ENCODE measurements at places on chromosomes 16 and 17.
A peak's percentile ranks its signal among the peaks of the same experiment; 100 is the strongest.

GRCh38 chr17:65515959-65516948, 45.2 kb downstream of the AXIN2 start:
- no peak for DNase-seq

DNA sequence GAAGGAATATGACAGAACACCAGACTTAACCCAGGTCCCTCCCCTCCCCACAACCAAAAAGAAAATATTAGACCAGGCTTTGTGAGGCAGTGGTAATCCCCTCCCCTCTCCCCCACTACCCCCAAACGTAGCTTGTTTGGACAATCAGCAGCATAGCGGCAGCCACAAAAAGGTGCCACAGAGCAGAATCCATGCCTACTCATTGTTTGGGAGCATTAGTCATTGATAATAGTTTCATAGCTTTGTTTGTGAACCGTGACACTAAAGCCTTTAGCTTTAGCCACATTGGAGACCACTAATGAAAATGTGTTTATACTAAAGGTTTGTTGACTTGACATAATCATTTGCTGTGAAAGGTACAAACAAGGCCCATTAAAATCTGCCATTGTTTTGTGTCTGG, 65.1 kb downstream of the NUP93 start:
- no peak for DNase-seq

DNA sequence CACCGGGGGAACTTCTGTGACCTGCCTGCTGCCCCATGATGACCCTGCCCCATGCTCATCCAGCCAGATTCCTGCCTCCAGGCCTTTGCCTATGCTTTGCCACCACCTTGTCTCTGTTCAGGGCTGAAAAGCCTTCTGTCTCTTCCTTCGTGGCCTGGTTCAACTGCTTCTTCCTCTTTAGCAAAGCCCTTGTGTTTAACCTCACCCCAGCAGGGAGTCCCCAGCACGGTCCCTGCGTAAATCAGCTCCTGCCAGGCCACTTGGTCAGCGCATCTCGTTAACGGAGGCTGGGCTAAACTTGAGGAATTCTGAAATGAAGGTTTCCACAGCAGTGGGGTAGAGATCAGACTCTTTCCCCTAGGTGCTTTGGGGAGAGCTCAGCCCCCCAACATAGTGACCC, 16.1 kb upstream of the KCNJ12 start:
- no peak for DNase-seq

GRCh38 chr16:67841816-67842508, at the start of gene THAP11:
TSS of gene THAP11 (plus strand) at chr16:67842320. CDS start at chr16:67842555, 235 bp downstream.
- peak; percentile 92 for DNase-seq

DNA sequence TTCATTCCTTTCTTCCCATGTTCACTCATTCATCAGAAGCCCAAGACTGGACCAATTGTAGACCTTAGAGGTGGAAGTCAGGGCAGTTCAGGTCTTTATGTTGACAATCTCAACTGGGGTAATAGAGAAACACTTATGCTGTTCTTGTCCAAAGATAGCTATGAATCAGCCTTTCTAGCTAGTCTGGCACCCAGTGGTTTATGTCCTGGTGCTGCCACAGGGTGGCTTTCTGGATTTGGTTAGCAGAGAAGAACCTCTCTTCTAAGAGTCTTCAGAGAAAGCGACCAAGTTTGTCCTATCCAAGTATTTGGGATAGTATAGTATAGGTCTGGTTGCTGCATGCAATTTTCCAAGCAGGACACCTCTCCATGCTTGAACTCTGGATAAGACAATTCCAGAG, 83.3 kb downstream of the NOG start:
- DNase-seq: peak; percentile 69

- no peak for DNase-seq
These were observed 136.5 kb downstream of the CMIP start for GRCh38 chr16:81581107-81581506.

GRCh38 chr16:12178251-12178990, 201.9 kb downstream of the SNX29 start:
- DNase-seq: peak; percentile 69

DNA sequence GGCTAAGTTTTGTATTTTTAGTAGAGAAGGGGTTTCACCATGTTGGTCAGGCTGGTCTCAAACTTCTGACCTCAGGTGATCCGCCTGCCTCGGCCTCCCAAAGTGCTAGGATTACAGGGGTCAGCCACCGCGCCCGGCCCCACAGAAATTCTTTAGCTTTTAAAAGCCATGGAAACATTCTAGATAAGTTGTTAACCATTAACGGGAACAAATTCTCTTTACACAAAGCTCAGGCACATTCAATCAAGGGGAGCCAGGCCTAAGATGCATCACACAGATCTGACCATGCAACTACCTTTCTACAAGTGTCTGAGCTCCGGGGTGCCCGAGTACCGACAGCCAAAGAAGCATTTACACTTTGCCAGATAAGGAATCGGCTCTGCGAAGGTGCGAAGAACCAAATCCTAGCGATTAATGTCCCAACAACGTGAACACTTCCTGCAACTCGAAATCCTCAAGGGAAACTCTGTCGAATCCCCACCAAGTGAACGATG, 1.0 kb downstream of the EMC8 start:
- no peak for DNase-seq

DNA sequence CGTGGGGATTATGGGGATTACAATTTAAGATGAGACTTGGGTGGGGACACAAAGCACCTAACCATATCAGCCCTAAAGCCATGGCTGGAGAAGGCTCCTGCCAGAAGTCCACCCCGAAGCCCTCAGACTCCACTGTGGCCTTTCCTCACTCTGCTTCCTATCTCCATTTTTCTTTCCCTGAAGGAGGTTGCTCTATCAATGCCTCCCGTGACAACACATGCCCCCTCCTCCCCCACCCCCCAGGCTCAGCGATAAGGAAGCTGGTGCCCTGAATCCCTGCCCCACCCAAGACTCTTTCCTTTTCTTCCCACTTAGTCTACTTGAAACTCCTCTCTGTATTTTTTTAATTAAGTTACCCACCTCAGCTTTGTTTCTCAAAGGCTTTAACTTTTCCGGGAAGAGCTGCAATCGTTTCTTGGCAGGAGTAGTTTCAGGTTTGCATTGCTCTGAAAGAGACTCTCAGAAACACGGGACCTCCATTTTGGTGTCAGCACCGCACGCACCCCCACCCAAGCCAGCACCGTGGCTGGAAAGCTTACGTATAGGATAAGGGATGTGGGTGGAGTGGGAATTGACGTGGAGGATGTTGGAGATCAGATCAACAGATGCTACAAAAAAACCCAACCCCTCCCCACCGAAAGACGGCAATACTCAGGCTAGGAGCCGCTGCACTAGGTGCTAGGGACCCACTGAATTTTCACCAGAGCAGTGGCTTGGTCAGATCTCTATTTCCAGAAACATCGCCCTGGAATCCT, 15.2 kb upstream of the CA4 start:
- DNase-seq: peak; percentile 22

DNA sequence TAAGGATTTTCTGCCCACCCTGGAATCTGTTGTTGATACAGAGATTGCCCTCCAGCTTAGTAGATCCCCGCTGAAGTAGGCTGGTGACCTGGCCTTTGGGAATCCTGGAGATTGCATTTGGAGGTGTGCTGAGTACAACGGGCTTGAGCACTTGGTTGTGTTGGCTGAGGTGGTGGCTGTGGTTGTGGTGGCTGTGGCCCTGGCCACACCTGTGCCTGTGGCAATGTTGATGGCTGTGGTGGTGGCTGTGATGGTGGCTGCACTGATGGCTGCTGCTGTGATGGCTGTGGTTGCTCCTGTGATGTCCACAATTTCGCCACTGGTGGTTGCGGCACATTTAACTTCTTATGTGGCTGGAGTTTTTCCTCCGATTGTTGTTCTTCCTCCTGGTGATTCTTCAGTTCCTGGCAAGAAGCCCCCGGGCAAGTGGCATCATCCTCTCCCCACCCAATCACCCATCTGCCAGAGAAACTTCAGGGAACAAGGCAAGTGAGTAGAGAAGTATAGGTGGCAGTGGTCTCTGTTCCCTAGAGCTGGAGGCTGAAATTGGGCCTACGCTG, 4.2 kb downstream of the CCDC200 start:
- no peak for DNase-seq

DNA sequence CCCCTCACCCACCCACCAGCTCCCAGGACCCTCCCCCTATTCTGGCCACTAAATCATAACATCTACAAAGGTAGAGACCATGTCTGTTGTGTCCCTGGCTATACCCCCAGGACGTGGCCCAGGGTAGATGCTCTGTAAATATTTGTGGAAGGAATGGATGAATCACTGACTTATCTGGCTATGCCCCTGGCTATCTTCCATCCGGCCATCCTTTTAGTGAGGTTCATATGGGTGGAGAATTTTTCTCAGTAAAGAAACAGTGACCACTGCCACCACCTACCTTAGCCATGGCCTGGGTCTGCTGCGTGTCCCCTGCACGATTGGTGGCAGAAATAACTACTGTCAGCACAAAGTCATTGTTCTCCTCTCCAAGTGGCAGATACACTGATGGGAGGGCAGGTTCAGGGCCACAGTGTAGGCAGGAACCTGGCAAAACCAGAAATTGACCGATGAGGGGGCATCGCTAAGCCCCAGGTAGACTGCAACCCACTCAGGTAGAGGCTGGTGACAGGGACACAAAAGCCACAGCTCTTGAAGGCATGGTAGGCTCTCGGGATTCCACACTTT, 63.1 kb upstream of the BCO1 start:
- no peak for DNase-seq

- DNase-seq: no peak
These were observed 323.4 kb upstream of the KIF2B start for GRCh38 chr17:53499277-53499676.

DNA sequence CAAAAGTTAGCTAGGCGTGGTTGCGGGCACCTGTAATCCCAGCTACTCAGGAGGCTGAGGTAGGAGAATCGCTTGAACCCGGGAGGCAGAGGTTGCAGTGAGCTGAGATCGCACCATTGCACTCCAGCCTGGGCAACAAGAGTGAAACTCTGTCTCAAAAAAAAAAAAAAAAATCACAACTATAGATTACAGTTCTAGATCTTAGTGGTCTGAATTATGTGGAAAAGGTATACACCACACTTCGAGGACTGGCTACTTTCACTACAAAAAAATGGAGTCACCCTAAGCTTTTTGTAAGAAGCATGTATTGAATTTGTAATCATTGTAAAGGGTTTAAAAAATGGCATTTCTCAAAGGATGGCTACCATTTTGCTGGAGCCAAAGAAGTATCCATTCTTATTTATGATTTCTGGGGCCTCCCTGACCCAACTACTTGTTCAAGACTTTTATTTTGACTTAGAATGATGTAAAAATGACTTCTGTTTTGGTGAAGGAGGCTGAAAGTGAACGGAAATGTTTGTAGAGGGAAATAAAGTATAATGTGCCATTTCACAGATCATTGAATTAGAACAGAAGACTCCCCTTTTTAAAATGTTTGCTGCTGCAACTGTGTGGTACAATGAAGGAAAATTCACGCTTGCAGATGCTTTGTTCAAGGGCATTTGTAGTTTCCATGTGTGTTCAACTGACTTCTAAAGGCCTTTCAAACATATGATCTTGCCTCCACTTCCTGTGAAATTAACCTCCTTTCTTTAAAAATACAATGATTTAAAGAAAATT, 37.1 kb upstream of the NOL11 start:
- no peak for DNase-seq

- DNase-seq: no peak
These were observed 7.5 kb downstream of the TSPAN10 start for GRCh38 chr17:81644496-81644895.

GRCh38 chr17:58059141-58059540, 24.1 kb upstream of the DYNLL2 start:
- peak; percentile 84 for DNase-seq

- DNase-seq: no peak
These were observed 63.9 kb upstream of the MAF start for GRCh38 chr16:79664407-79664806.

DNA sequence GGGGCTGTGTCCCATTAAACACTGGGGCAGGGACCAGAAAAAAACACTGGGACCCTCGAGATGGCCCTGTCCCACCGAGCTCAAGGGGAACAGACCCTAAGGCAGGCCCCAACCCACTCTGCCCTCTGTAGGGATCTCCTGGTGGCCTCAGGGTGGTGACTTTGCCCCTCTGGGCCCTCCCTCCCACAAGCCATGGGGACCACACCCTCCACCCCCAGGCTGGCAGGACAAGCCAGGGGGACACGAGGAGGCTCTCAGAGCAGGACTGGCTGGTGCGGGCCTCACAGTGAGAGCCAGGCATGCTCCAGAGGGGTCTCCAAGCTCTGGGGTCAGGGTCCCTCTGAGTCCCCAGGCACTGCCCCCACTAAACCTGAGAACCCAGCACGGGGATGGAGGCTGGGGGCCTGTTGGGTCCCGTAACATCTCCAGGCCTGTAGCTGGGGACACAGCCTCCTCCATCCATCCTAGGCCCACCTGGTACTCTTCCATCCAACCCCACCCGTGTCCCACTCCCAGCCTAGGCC, 14.5 kb upstream of the SRRM2 start:
- no peak for DNase-seq

- peak; percentile 32 for DNase-seq
These were observed 11.5 kb upstream of the IL34 start for GRCh38 chr16:70634861-70635260.

- no peak for DNase-seq
These were observed 13.2 kb downstream of the RPH3AL start for GRCh38 chr17:339193-340061.

DNA sequence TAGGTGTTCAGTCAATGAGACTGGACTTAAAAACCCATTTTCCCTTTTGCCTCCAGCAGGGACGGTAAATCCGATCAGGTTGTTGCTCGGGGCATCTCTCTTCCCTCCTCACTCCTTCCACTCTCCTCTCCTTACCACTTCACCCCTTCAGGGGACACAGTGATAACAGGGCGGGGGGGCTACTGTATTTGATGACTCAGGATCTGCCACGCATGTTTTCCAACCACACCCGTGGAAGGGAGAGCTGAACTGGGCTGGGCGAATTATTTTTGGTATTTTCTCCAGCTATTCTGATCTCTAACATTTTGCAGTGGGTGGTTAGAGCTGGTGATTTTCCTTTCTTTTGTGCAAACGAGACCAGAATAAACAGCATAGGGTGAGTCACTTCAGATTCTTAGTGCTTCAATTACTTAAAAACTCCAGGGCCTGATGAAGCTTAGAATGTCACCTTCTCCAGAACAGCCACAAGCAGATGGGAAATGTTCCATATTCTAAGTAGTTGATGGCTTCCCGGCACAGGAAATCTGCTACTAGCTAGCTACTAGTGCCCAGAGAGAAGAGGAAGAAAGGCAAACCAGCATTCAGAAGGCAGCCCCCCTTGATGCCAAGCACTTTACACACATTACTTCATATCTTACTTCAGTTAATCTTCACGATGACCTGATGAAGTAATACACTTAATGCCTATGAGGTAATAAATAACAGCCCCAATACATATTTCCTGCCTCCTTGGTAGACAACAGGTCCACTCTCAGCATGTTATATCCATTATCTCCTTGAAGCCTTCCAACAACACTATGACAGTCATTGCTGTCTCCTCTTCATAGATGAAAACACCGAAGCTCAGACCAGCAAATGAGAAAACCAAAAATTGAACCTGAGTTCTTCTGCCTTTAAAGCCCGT, 74.1 kb downstream of the ASIC2 start:
- DNase-seq: peak; percentile 3
